ENCODE measurements at places on chromosomes 3 and 15.

DNA sequence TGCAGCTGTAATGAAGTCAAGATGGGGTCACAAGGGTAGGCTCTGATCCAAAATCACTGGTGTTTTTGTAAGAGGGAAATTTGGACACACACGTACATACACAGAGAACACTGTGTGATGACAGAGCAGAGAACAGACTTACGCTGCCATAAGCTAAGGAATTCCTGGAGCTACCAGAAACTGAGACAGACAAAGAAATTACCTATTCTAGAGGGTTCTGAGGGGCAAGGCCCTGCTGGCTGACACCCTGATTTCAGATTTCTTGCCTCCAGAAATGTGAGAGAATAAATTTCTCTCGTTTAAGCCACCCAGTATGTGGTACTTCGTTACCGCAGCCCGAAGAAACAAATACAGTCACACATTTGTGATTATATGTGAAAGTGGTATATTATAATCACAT, 24.8 kb downstream of the CBLB start:
- DNase-seq, result no peak

DNA sequence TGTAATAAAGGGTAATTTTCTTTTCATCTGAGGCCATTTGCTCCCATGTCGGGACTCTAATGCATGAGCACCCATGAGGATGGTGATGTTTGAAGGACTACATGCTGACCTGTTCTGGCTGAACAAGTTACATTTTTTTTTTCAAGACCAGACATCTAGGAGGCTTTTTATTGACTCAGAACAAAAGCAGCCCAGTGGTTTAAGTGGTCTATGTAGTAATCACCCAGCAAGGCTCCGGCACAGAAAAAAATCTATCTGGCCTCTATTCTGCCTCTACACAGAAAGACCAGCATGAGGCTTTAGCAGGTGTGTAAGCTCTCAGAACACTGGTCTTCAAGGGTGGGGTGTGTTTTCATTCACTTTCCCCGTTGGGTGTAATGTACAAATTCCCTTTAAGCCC, 95.1 kb upstream of the ZBED2 start:
- DNase-seq, result no peak

DNA sequence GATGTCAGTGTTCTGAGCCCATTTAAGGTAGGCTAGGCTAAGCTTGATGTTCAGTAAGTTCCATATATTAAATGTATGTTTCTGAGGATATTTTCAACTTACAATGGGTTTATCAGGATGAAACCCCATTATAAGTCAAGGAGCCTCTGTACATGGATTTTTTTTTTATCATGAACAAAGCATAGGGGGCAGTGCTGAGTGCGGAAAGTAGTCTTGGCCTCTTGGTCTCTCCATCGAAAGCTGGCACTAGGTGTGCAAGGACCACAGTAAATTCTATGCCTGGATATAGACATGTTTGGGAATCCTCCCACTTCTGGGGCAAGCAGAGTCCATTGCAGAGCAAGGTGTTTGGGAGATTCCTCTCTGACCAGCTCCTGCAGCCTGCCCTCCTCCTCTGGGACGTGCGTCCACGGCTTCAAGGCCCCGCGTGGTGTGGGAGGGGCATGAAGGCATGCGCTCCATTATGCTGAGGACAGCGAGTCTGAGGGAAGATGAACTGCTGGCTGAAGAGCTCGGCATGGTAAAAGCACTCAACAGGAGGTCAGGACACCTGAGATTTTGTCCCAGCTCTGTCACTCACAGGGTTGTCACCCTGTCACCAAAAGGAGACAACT, 122.9 kb upstream of the LIPC start:
- DNase-seq, result no peak

DNA sequence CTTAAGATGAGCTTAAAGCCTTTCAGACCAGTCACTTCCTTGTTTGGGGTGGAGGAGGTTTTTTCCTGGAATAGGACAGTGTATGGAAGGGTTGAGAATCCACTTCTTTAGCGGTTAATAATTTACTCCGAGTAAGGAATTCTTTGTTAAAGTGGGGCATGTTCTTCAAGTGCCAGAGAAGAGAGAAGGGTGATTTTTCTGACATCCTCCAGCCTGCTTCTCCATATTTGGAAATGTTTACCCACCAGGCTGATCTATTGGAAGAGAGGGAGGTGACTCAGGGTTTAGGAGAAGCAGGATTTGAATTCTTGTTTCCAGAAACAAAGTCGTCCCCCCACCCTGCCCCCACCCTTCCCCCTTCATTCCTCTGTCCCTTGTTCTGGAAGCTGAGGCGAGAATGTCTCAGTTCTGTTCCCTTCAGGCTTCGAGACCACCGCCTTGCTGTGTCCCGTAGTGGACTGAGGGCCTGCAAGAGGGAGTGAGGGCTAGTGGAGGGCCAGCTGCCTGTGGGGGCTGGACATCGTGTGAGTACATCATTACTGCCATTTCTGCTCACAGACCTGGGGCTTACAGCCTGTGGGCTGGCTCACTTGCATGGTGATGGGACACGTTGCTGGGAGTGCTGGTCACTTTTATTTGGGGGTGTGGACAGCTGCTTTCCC, 58.5 kb downstream of the LPP start:
- no peak for DNase-seq

- no peak for DNase-seq
Observed at GRCh38 chr3:112604536-112604935, 36.4 kb downstream of the CCDC80 start.

DNA sequence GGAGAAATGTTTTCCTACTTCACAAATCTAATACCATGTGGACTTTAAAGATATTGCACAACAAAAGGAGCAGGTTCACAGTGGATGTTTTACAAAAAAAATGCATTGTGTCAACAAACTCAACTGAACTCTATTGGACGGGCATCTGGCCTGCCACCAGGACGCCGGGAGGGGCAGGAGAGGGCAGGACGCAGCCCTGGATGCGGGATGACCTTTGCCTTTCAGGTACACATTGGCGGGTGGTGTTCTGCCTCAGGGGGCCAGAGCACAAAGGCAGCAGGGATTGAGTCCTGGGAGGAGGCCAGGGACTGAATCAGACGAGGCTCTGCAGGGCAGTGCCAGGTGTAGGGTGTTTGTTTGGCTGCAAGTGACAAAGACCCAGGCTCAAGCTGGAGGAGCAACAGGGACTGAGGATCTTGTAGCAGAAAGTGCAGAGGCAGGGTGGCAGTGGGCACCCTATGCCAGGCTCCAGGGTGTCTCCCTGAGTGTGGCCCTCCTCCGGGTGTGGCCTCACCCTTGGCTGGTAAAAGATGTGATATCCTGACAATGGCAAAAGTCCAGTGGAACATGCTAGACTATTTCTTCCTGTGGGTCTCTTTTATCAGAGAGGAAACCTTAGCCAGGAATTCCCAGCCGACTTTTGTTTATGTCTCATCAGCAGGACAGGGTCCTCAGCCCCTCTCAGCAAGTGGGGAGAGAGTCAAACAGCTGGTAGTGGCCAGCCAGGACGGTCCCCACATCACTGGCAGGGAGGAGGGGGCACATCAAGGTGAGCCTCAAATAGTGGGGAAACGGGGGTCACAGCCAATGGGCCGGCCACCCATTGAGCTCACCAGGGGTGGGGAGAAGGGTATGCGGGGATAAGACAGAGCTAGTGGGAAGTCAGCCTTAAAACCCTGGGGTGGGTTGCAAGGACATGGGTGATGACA, 29.7 kb upstream of the KLF13 start:
- DNase-seq, result peak; percentile 14

GRCh38 chr15:93035953-93036810, 52.8 kb downstream of the RGMA start:
- DNase-seq, result peak; percentile 69

- no peak for DNase-seq
Observed at GRCh38 chr3:124985349-124985748, 50.8 kb upstream of the MUC13 start.

- no peak for DNase-seq
Observed at GRCh38 chr3:194097141-194097882, 38.6 kb upstream of the HES1 start.

- DNase-seq, result no peak
Observed at GRCh38 chr3:12132881-12133280, 25.8 kb downstream of the TIMP4 start.

DNA sequence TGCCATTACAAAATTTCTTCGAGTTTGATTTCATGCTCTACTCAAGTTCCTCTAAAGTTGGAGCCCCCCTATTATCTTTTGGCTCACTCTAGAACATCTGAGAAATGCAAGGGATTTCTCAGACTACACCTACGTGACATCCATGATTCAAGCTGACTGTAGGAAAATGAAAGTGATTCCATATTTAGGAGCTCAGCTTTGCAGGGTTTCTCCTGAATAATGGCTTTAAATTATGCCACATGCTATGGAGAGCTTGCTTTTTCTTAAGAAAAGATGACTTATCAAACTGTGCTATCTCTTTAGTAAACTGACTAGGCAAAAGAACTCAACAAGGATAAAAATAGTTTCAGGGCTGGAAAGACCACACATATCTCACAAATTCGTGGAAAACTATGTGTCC, 292.1 kb downstream of the LSAMP start:
- no peak for DNase-seq

DNA sequence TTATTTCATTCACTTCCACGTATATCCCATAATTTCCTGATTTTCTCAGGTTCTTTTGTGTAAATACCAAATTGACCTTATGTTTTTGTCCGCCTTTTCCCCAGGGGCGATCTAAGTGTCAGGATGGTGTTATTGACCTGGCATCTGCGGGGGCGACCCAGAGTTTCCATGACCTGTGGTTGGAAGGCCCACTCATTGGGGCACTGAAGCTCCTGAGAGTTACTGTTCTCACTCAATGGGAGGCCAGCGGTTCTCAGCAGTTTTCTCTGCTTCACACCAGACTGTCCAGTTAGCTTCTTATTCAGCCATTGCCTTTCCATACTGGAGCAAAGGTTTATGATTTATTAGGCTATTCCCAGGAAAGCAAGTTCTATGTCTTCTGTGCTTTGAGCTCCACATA, 53.3 kb downstream of the B3GALNT1 start:
- DNase-seq, result no peak

GRCh38 chr3:132245552-132246142, 71.6 kb upstream of the ACP3 start:
- DNase-seq, result no peak

DNA sequence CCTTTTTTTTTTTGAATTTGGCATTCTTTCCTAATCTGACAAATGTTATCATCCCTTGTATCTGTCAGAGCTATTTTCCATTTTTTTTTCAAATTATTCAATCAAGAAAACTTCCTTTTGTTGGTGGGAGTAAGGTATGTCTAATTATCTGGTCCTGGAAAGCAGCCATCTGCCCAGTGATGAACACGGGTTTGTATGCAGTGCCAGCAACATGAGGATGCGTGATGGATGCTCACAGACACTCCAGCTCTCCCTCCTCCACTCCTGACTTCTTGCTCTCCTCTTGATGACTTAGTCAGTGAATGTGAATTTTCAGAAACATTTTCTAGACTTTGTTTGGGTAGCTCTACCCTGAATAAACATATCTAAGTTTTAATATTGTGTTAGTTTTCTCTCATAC, 79.2 kb downstream of the IL1RAP start:
- no peak for DNase-seq

DNA sequence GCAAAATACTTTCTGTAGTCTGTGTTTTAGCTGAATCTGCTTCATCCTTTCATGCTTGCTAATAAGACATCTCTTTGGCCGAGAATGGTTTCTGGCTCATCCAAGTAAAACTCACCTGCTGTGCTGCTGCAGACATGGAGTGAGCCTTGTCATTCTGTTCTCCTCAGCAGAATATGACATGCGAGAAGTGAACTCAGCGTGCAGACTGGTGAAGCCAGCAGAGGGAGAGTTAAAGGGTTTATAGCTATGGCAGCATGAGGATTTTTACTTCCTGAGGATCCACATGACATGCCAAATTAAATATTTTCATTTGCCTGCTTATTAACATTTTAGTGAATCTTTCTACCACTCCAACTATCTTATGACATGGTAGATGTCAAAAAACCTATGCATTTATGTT, 658.4 kb upstream of the NECTIN3 start:
- DNase-seq, result no peak

- peak; percentile 64 for DNase-seq
Observed at GRCh38 chr3:192892981-192893700, 24.5 kb downstream of the MB21D2 start.

GRCh38 chr15:29921130-29921601, 98.9 kb upstream of the TJP1 start:
- DNase-seq, result no peak

DNA sequence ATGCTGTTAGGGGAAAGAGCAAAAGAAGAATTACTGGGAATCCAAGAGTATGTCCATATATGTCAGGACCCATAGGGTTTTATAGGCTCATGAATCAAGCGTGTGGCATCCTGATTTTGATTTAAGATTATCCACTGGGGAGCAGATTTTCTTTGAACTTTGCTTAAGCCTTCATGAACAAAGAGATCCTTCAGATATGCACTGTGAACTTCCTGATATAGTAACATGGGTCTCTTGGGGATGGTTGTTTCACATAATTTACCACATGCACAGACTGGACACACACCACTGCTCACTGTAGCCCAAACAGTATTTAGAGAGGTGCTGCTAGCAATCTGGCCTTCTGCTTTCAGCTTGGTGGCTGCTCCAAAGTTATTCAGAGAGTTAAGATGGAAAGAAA, 200.9 kb upstream of the ZPLD1 start:
- DNase-seq, result no peak

GRCh38 chr15:84079885-84080777, 155.4 kb upstream of the GOLGA6L4 start:
- peak; percentile 75 for DNase-seq

DNA sequence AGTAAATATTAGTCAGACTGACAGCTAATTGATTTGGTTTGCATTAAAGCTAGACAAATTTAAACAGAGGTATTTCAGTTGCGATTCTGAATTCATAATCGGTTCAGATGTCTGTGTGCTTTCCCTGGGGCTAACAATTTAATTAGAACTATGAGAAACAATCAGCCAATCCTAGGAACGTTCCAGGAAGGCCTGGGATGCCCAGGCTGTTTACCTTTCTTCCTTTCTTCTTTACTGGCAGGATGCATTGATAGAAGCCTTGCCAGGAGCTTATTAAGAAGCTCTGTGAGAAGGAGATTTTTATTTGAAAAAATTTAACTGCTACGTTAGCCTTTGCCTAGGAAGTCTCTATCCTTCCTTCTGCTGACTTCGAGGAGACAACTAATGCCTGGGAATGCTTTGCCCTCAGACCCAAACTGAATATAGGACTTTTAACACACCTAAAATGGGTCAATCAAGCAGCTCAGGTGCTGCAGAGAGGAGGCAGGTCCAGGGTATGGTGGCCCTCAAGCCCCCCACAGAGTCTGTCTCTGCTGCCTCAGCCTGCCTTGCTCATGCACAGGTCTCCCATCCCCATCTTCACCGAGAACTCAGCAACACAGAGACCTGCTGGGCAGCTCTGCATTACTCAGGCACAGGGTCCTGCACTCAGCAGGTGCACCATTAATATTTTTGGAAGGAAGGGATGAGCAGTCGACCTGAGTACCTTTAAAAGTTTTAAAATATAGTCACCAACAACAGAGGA, 48.5 kb downstream of the PCSK6 start:
- DNase-seq, result no peak
